ENCODE measurements at places on chromosomes 7 and 10. TPM values are rescaled to one million over a fixed set of nuclear protein-coding genes. Genes with fewer than 3 reads are reported as not detected.

The STEAP4 gene
- 64.5 TPM for total RNA-seq

- no peak for DNase-seq
Observed at GRCh38 chr10:33377658-33378025, 43.2 kb upstream of the NRP1 start.

The GHRHR gene
- not detected for total RNA-seq

DNA sequence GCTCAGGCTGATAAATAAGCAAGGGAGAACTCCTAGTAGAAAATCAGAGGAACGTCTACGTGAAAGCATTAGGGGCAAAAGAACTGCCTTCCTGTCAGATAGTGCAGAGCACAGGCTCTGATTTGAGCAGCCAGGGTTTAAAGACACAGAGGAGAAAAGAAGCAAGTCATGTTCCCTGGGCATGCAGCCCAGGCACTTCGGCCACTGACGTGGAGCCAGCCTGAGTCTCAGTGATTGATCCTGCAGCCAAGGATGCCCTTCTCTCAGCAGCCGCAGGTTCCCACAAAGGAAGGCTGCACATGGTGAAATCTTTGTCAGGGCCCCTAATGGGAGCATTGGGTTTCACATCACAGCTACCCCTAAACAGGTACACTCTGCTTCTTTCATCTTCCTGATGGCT is 161.7 kb upstream of the HPS1 start:
- DNase-seq: no peak

GRCh38 chr10:27388761-27389399 is 115.2 kb upstream of the RAB18 start:
- no peak for DNase-seq

DNA sequence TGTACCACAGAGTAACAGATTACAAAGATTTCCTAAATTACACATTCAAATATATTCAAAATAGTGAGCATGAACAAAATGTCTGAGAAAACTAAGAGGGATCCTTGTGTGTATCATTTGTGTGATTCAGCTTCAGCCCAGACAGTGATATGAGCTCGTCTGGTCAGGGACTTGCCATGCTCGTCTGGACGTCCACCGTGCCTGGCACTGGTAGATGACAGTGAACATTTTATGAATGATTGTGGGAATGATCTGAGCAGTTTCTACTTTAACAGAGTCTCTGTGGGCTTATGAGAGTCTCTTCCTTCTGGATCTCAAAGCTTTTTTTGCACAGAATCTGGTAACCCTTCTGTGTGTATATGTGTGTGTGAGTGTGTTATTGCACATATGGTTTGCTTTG is 34.2 kb upstream of the ANKRD2 start:
- DNase-seq: no peak

The TMEM270 gene
- not detected for total RNA-seq

DNA sequence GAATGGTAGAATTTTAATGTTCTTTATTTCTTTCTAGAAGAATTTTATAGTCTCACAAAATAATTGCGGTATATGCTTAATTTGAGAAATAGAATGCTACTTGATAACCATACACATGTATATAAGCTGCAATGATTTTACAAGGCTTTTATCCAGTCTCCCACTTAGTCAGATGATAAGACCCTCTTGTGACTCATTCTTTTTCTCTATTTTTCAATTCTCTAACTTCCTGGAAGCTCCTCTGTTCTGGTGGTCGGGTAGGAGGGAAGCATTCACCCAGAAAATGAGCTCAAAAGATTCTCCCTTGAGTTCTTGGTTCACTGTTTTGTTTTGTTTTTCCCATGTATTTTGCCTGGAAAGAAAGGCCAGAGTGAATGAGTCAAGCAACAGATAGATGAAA is 546.6 kb downstream of the INHBA start:
- no peak for DNase-seq
